ENCODE measurements at places on chromosomes 5 and 9. TPM values are rescaled to one million over a fixed set of nuclear protein-coding genes. Genes with fewer than 3 reads are reported as not detected.

Gene RNF183
- not detected for total RNA-seq

Gene DAB2IP
- total RNA-seq: 16.7 TPM

Gene DMRT3
- not detected for total RNA-seq

Gene SARDH
- 0.19 TPM for total RNA-seq

Gene KIF4B
- 0.38 TPM for total RNA-seq

Gene MOB3B
- total RNA-seq: 2.0 TPM

Gene GAS1
- 0.63 TPM for total RNA-seq

Gene FOXD4
- 0.25 TPM for total RNA-seq

Gene KCNV2
- not detected for total RNA-seq

Gene TRAF1
- 17.9 TPM for total RNA-seq

Gene KCNN2
- total RNA-seq: 6.3 TPM

Gene CCDC183
- total RNA-seq: 0.81 TPM

Gene ZNF618
- total RNA-seq: 23.3 TPM

Gene CDHR2
- total RNA-seq: under 0.01 TPM

Gene SPATA31E1
- not detected for total RNA-seq

All from bladder microvascular endothelial cell (primary cell).